ENCODE measurements at places on chromosomes 5 and 9.
A peak's percentile ranks its signal among the peaks of the same experiment; 100 is the strongest.

DNA sequence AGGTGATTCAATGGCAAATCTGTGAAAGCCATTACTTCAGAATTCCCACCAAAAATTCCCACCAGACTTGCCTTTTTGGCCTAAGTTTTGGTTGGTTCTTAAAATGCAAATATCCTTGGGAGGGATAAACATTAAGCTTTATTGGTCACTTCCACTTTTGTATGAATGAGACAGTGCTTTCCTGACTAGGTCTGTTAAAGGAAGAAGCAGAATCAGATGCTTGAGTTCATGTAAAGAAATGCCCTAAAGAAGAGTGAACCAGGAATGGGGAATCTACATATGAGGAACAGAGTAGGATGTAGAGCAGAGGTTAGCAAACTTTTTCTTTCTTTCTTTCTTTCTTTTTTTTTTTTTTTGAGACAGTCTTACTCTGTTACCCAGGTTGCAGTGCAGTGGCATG, 129.3 kb downstream of the GCNT1 start:
- no peak for DNase-seq

- DNase-seq = no peak
Observed at GRCh38 chr5:1995491-1995890, 112.8 kb upstream of the IRX4 start.

GRCh38 chr5:156641686-156642085, 208.4 kb upstream of the PPP1R2B start:
- DNase-seq = no peak

- DNase-seq = no peak
Observed at GRCh38 chr5:102591650-102592049, 92.8 kb upstream of the SLCO6A1 start.

DNA sequence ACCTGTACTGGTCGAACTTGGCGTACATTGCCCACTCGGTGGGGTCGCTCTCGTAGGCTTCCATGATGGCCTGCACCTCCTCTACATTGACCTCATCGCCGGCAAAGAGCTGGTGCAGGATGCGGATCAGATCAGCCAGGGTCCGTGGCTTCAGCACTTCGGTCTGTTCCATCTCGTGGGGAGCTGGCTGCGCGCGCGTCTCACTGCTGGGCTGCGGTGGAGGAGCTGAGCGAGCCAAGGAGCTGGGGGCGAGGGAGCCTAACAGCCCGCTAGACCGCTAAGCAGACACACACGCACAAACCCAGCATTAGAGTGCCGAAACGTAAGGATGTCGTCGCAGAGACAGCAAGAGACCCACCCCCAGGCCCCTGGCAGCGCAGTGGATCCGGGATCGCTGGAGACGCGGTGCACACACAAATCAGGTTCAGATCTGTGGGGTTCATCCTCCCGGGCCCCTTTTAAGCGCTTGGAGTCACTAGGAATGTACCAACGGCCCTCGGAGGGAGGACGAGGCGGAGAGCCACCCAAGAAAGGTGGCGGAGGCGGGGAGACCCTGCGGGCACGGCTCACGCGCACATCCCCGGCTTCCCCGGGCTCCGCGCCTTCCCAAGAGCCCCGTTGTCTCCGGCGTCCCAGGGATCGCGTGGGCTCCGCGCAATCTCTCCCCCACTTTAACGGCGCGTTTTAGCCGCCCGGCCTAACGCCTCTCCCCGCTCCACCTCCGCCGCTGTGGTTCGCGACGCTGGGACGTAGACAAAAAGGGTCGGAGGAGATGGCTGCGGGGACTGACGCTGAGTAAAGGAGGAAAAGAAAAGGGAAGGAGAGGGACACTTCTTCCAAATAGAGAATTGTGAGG, at the start of gene CDO1:
CDO1 (minus strand) TSS at position 434 of the 856 bp plus-strand sequence; CDS start at position 172, 262 bp downstream.
- peak; percentile 25 for DNase-seq

GRCh38 chr5:122401976-122402725, 90.1 kb downstream of the SNCAIP start:
- peak; percentile 49 for DNase-seq

GRCh38 chr9:27462434-27462833, 61.7 kb upstream of the IFNK start:
- DNase-seq = no peak

DNA sequence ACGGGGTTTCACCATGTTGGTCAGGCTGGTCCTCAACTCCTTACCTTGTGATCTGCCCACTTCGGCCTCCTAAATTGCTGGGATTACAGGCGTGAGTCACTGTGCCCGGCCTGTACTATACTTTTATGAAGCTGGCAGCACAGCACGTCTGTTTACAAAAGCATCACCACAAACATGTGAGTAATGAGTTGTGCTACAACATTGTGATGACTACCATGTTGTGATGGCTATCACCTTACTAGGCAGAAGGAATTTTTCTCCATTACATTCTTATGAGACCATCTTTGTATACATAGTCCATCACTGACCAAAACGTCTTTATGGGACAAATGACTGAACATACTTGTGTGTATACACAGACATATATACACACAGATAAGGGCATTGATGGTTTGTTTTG, 1019.0 kb downstream of the CDH18 start:
- peak; percentile 54 for DNase-seq

DNA sequence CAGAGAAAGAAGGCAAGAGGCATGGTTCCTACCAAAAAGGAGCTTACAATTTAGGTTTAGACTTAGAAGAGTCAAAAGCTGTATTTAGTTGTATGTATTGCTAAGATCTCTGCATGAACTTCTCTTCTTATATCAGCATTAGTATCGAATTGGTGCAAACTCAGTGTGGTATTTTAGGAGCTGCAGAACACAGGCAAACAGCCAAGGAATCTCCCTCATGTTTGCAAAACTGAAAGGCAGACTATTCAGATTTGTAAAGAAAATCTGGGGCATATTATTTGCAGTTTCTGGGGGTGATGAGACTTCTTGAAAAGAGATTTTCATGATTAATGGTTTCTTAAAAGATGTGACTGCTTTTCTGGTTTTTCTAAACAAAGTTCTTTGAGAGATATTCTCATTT, 252.7 kb downstream of the CEMIP2 start:
- DNase-seq = no peak

DNA sequence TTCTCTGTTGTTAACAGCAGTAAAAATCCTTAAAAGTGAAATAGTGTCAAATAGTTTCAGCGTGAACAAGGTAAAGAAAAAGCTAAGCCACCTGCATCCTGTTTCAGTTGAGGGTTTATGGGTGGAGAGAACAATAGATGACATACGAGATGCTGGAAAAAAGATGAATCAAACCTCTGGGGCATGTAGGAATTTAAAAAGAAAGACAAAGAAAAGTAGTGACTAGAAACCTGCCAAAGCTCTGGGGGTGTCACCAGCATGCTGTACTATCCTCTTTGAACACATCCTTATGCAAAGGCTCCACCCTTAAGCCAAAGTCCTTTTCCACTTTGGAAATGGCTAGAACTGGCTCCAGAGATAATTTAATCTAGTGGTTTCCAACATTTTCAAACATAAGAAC, 22.2 kb downstream of the SCAI start:
- peak; percentile 6 for DNase-seq

DNA sequence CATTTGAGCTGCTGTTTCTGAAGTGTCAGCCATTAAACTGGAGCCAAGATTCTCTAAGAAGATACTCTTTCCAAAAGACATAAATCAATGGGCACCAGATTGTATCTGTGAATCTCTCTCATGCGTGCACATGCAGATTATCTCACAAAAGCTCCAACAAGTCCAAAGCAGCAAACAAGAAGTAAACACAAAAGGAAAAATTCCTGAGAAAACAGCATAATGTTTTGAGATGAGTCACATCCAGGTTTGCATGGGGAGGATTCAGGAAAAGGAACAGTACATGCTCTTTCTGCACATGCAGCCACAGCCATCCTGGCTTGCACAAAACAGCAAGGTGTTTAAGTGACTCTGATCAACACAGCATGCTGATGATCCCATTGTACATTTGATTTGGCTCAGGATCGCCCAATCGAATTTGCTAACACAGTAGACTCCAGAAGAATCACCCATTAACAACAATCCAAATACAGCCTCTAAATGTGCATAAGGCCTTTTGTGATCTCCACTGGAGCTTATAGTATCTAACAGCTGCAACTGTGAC, 143.1 kb downstream of the ELAVL2 start:
- peak; percentile 49 for DNase-seq

GRCh38 chr5:52692039-52692438, 95.7 kb upstream of the ITGA1 start:
- DNase-seq = no peak

DNA sequence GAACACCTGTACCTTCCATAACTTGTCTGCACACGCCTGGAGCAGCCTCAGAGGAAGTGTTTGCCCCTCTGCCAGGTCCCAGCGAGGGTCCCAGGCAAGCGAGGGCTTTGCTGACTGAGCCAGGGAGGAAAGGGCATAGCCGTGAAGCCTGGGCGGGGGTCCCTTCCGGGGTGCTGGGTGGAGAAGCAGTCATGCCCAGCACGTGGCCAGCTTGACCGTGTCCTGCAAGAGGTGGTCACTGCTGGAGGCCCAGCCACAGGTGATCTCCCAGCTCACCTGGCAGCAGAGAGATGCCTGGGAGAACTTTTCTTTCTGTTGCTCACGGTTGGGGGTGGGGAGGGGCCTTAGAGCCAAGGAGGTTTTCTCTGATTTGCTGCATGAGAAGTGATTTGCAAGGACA, 195.3 kb downstream of the CACNA1B start:
- DNase-seq = no peak

DNA sequence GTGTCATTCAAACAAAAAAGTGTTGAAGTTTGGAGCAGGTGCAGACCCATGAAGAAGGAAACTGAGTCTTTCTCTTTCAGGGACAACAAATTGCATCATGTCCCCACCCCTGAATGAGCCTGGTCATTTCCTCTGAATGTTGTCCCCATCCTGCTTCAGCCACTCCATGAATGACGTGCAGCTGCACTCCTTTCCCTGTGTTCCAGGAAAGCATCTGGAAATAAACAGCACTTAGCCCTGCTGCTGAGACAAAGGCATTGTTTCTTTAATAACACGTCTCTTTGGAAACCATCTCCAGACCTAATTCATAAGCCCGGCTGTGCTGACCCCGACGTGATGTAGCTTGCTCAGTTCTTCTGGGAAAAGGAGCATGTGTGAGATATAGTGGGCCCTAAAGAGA, 682.3 kb downstream of the BRINP1 start:
- no peak for DNase-seq

- DNase-seq = no peak
Observed at GRCh38 chr9:110828264-110828663, 159.7 kb downstream of the MUSK start.

DNA sequence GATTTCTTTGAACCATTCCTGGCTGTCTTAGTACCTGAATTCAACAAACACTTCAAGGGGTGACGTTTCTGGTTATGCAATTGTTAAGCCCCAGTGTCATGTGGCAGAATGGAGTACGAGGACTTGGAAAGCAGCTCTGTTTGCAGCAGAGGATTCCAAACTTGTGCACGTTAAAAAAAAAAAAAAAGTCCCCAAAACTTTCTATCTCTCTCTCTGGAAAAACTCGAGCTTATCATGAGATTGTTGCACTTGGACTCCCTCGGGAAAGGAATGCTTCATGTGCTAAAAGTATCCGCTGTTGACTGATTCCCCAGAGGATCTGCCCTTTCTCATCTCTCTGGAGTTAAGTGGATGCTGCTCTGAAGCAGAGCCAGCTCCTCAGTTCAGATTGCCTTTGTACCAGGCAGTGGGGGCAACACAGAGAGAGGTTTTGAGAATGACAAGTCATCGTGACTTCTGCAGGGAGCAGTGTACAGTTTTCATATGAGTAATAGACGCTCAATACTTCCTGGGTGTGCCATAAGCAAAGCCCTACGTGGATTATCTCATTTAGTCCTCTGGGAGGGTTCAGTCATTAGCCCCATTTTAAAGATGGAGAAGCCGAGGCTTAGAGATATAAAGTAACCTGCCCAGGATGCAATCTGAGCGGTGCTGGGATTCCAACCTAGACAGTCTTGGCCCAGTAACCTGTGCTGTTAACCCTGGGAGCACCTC, 28.1 kb downstream of the TMOD1 start:
- DNase-seq = peak; percentile 21

DNA sequence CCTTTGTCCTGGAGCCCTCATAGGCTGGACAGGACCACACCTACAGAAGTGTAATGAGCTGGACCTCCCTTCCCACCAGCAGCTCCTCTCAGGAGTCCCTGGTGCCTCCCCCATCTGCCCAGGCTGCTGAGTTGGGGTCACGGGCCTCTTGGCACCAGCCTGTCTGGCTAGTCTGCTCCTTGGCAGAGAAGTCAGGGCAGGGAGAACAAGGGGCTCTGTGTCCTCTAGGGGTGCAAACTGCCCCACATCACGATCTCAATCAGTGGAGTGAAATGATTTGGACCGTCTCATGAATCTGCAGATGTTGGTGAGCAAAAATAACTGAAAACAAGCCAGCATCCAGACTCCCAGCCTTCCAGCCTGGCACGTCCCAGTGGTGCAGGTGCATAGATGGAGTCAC, 14.9 kb upstream of the GFPT2 start:
- no peak for DNase-seq

DNA sequence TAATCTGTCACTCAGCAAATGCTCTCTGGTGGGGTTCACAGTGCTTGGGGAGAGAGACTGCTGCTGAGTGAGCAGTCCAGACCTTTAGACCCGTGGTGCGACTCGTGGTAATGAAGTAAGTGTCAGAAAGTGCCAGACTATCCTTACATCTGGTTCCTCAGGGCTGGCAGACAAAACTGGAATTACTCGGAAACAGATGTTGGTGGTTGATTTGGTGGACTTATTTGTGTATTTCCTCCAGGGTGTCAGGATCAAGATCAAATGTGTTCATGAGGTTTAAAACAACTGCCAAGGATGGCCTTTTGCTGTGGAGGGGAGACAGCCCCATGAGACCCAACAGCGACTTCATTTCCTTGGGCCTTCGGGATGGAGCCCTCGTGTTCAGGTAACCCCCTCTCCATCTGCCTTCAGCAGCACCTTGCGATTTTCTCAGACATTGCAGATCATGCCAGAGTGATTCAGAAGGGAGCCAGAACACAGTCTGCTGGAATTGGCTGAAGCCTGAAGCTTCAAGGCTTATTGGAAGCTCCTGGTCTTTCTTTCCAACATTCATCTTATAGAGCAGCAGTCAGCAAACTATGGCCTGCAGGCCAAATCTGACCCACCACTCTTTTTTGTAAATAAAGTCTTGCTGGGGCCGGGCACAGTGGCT, 105.2 kb downstream of the LIFR start:
- no peak for DNase-seq

DNA sequence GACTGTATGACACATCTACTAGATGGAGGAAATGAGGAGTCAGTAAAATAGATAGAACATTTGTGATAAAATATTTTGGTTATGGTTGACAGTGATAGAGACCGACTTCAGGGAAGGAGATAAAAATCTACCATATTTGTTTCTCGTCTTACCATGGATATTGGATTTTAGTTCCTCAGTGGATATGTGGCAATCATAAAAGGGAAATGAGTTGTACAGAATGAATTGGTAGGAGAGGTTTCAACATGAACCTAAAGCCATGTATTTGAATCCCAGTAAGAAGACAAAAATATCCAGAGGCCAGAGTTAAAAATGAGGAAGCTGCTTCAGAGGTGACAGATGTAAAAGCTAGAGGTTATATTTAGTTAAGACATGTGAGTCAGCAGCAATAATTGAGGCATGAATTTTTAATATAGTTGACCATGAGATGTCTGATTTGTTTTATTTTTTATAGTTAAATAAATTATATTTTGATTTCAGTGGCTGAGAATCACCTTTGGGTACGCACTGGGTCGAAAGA, 480.4 kb upstream of the TUSC1 start:
- DNase-seq = no peak

GRCh38 chr5:124871303-124871702, 124.9 kb upstream of the ZNF608 start:
- peak; percentile 8 for DNase-seq
